CD4-positive, alpha-beta T cell treated with Interleukin-6 at 100 ng/mL for 8 hours (primary cell): ENCODE measurements at places on chromosomes 13 and 19.

DNA sequence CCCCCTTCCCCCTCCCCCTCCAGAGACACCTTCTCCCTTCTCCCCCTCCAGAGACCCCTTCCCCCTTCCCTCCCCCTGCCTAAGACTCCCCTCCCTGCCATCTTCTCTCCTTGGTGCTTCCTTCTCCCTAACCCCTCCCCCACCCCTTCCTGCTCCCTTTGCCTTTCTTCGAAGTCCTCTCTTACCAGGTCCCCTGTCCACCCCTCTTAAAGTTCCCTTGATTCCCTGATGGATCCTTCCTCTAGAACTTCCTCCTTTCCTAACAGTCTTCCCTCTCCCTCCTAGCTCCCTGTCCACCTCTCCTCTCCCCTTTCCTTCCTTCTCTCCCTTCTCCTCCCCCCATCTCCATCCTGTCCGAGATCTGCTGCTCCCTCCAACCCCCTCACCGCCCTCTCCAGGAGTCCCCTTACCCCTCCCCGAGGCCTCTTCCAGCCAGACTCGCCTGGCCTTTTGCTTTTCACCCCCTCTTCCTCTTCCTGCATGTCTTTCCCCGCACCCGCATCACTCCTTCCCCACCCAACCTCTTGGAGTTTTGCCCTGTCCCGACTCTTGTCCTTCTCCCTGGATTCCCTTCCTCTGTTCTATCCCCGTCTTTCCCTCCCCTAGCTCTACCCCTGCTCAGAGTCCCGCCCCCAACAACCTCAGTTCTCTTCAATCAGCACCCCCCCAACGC is 3.1 kb downstream of the TNFSF9 start:
- no peak for DNase-seq

GRCh38 chr19:58052256-58052655 is 6.8 kb upstream of the ZNF135 start:
- no peak for DNase-seq

- no peak for DNase-seq
Observed at GRCh38 chr19:49224879-49225278, 67.3 kb downstream of the TRPM4 start.

DNA sequence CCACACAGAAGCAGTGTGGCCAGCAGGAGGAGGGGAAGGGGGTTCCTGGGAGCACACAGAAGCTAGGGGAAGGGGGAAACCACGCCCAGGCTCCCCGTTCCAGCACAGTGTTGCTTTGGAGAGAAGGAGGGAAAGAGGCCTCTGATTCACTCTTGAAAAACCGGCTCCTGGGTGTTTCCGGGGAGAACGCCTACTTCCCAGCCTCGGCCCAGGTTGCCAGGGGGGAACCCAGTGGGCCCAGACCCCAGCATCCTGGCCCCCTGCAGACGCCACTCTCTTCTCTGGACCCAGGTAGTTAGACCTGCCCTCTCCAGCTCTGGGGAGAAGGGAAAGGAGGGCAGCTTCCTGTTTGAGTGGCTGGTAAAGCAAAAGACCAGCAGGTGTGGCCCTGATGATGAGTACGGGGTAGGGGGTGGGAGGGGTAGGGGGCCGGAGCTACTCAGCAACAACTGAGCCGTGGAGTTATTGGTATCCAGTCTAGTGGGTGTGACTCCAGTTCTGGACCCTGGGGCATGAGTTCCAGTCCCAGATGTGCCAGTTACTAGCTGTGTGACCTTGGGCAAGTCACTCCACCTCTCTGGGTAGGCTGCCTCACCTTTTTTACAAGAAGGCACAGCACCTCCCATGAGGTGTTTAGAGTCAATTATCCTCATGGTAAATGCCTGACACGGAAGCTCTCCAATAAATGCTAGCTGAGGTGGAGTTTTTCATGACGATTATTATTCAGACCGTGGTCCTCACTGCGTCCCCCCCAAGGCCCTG is 836 bp downstream of the GIPC1 start:
- no peak for DNase-seq

DNA sequence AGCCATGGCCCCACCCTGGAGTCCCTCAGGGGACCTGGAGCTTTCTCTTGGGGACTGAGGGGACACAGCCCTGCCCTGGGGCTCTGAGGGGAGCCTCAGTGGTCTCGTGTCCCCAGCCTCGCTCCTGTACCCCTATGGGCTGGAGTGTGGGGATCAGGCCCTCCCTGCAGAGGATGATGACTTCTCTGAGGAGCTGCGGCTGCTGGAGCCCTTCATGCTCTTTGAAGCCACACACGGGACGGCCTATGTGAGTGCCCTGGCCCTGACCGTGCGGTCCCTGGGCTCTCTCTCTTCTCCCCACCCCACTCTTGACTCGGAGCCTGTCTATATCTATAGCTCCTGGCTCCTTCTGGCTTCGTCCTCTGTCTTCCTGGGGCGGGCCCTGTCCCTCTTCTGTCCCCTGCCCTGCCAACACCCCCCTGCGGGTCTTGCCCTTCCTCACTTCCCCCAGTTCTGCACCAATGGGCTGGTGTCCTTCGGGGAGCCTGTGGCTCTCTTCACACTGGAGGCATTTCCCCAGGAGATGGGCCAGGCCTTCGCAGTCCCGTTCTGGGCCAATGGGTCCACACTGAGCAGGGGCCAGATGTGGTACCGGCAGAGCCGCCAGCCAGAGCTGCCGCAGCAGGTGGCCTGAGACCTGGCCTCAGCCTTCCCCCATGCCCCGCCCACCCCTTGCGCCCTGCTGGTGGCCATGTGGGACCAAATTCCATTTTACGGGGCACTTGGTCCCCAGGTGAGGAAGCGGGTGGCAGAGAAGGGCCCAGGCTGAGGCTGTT is 33.1 kb downstream of the HPN start:
- no peak for DNase-seq

- no peak for DNase-seq
Observed at GRCh38 chr13:46595885-46596275, 42.9 kb downstream of the LRCH1 start.

DNA sequence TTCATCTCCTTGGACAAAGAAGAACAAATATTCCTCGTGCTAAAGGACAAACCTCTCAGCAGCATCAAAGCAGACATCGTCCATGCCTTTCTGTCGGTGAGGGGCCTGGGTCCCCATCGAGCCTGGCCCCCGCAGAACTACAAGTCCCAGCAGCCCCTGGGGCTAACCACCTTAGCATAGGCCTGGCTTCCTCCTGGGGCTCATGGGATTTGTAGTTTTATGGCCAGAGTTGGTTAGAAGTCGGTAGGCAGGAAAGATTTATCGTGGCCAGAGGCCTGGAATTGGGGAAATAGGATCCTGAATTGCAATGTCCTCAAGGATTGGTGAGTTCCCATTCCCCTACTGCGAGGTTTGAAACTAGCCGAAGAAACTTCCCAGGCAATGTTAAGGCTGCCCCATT is 19.6 kb downstream of the TMEM150B start:
- peak; percentile 42 for DNase-seq
